Activated CD4-positive, CD25-positive, alpha-beta regulatory T cell (primary cell): ENCODE measurements at places on chromosomes 6 and 20.
A peak's percentile ranks its signal among the peaks of the same experiment; 100 is the strongest.

DNA sequence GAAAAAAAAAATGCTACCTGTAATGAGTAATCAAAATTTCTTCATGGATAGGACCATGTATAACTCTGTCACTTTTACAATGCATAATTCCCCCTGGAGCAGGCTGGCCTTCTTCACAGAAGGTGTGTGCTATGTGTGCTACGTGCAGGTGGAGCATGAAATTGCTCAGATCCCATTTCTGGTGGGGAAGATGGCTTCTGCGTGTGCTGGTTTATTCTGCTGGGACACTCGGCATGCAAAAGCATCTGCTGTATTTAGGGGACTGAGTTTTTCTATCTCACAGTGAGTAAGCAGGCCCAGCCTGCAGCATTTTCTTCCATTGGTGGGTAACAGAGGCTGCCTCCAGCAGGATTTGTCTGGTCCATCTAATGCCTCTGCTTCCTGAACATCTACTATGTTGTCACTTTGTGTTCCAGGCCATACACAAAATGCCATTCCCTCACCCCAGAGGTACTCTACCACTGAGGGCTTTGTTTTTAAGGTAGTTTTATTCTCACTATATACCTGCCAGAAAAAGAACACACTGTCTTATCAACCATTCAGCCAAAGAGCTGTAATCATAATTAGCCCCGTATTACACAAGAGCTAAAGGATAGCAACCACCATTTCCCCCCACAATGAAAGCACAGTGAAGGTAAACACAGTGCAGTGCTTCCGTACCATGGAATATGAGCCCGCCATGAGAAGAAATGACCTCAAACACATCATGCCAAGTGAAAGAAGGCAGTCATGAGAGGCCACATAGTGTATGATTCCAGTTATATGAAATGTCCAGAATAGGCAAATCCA is 62.4 kb downstream of the SYNDIG1 start:
- no peak for DNase-seq

DNA sequence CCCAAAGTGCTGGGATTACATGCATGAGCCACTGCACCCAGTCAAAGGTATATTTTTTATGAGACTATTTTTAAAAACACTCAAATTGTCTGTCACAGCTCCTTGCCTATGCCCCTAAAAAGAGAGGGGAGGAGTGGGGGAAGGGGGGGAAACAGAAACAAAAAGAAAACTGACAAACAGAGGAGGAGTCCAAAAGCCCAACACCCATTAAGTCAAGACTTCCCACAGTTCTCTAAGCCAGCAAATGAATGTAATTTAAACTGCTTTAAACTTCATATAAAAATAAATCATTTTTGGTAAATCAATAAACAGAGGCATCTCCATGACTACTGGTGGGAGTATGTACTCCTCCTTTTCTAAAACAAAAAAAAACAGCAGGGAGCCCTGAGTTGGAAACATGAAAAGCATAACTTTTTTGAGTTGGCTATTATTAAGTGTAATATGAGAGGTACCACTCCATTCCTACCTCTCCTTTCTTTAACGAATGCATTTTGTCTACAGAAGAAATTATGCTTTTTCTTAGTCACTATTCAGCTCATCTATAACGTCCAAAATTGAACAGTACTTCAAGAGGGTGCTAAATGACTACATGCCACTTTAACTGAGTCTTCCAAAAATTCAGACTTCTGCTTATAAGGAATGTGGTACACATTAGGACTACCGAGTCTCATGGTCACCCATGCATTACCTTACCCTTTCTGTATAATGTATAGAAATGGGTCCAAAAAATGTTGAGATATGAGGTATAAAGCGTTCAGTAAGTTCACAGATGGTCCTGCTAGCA is 119.0 kb upstream of the PRSS16 start:
- no peak for DNase-seq

DNA sequence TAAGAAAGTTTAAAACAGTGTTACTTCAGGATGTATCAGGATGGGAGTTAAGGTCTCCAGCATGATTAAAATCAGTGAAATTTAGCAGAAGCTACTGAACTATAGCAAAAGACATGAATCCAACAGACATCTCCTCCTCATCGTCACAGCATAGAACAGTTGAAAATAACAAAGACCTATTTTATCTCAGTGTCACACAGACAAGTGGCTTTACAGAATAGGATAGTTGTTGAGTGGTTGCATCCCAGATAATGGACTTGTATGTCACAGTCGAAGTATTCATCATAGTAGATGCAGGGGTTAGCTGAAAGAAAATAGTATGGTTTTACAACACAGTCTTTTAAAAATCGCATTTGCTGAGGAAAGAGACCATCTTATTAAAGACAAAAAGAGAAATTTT is 31.2 kb downstream of the CRISP1 start:
- no peak for DNase-seq

- DNase-seq, result no peak
Observed at GRCh38 chr6:52392944-52393343, 27.2 kb upstream of the EFHC1 start.

DNA sequence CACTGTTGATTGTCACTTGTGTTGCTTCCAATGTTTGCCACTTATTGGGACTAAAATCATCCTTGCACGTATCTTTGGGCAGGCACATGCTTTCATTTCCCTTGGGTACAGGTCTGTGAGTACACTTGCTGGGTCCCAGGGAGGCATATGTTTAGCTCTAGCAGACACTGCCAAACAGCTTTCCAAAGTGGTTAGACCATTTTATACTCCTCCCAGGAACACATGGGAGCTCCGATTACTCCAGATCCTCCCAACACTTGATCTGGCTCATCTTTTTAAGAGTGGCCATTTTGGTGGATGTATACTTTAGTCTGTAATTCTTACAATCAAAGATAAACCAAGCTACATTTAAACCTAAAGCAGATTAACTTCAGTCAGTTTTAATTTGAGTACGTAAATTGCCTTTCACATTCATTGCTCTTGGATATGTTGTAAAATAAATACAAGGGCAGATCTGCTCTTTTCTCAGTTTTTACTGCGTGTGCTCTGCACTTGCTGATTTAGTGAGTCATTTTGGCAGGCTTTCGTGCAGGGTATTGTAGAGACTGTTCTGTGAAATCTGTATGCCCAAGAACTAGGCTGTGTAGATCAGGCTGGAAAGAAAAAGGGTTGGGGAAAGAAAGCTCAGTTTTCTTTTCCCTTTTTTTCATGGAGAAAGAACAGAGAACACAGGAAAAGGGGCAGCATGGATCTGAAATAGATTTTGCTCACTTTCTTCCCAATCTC is 19.5 kb downstream of the SLC22A1 start:
- no peak for DNase-seq

- no peak for DNase-seq
Observed at GRCh38 chr20:37519508-37520418, 1.3 kb upstream of the NNAT start.

- peak; percentile 13 for DNase-seq
Observed at GRCh38 chr20:57654363-57654997, 34.3 kb upstream of the ZBP1 start.

DNA sequence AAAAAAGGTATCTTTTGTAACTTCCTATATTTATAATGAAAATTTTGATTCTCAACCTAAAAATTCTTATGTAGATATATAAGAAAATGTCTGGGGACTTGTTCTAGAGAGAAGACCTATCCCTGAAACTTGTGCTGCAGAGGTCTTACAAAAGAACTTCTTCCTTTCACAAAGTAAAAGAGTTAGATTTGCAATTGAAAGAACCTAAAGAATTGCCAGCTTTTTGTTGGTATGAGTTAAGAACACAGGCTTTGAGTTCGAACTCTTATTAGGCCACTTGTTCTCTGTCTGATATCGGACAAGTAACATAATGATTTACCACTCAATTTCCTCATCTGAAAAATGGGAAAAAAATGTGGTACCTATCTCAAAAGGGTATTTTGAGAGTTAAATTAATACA is 162.0 kb upstream of the LAMA2 start:
- DNase-seq, result no peak

DNA sequence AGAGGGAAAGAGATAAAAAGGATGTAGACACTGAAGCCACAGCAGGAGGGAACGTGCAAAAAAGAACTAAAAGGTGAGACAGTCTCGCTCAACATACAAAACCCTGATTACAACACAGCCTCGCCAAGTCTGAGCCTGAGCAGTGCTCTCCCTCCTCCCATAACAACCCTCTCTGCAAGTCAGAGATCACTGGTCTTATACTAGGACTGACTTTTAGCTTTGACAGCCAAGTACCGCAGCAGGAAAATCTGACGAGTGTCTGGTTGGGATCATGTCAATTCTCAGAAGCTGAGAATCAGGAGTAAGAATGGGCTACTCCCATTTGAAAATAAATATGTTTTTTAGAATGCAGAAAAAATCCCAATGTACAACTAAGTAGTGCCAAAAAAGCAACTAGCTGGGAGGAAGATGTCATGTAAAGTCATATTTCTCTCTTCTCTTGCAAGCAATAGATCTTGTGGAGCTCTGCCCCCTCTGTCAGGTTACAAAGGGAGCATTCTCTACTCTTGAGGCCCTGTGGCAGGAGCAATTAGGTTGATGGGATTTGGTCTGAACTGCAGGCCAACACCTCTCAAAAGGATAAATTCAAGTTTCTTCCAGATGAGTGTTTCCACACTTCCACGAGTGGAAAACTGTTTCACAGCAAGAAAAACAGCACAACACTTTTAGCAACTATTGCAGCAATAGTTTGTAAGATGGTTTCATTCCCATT is 118.9 kb upstream of the COL21A1 start:
- DNase-seq, result no peak

- no peak for DNase-seq
Observed at GRCh38 chr6:40573221-40573620, 13.9 kb downstream of the LRFN2 start.

- DNase-seq, result no peak
Observed at GRCh38 chr20:38430679-38431325, 4.3 kb downstream of the SNHG17 start.

DNA sequence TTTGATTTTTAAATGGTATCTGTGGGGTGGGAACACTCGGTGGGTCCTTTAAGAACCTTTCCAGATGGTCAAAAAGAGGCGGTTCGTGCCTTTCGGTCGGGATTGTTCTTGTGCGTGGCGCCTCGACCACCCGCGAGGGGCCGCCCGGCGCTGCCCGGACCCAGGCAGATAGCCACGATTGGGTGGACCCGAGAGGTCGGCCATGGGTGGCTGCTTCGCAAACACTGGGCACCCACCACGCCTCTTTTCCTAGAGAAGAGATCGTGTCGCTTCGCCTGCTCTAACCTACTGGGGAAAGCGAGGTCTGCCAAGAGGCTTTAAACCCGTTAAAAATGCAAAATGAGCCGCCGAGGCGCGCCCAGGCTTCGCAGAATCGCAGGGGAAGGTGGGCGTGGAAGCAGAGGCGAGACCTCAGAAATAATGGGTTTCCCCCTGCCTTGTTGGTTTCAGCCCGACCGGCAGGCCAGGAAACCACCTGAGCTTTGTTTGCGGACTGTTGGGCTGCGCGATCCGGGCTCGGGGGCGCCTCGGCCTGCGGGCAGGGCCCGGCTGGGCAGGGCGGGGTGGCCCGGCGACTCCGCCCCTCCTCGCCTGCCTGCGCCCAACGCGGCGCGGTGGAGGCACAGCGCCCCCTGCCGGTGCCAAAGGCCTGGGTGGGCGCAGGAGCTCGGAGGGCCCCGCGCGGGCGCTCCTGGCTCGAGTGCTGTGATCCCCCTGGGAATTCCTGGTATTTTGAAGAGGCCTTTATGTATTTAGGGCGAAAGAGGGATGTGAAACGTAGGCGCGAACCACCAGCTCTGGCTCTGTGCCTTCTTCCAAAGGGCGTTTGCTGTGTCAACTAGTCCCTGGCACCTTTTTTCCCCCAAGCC is 1.6 kb downstream of the MARCKS start:
- peak; percentile 17 for DNase-seq

GRCh38 chr6:133841176-133841575 is 47.7 kb upstream of the TCF21 start:
- no peak for DNase-seq

GRCh38 chr20:49433333-49433732 is 49.1 kb downstream of the KCNB1 start:
- no peak for DNase-seq

DNA sequence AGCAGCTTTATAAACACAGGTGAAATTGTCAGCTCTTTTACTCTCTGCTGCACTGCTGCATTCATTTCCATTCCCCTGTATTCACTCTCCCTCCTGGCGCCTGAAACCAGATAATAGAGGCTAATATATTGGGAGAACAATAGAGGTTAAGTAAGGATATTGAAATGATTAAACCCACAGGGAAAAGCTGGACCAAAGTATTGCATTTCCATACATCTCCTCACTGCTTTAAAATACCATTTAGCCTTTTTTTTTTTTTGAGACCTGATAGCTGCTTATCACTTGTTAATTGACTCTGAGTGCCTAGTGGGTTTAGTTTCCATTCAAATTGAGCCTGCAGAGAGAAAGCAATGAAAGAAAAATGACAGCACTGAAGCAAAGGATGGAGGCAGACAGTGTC is 540.5 kb upstream of the IMPG1 start:
- DNase-seq, result no peak

- no peak for DNase-seq
Observed at GRCh38 chr6:91161246-91161645, 574.4 kb upstream of the MAP3K7 start.

DNA sequence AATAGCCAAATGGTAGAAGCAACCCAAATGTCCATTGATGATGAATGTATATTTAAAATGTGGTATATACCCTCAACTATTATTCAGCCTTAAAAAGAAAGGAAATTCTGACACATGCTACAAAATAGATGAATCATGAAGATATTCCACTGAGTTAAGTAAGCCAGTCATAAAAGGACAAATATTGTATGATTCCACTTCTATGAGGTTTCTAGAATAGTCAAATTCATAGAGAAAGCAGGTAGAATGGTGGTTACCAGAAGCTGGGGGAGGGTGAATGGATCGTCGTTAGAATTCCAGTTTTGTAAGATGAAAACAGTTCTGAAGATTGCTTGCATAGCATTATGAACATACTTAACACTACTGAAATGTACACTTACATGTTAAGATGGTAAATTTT is 214.3 kb upstream of the MYLIP start:
- no peak for DNase-seq

GRCh38 chr6:2715737-2716136 is 35.0 kb downstream of the MYLK4 start:
- DNase-seq, result no peak

GRCh38 chr6:134951494-134952263 is 1.8 kb upstream of the ALDH8A1 start:
- DNase-seq, result no peak

- no peak for DNase-seq
Observed at GRCh38 chr6:13865141-13865540, 50.8 kb upstream of the MCUR1 start.

DNA sequence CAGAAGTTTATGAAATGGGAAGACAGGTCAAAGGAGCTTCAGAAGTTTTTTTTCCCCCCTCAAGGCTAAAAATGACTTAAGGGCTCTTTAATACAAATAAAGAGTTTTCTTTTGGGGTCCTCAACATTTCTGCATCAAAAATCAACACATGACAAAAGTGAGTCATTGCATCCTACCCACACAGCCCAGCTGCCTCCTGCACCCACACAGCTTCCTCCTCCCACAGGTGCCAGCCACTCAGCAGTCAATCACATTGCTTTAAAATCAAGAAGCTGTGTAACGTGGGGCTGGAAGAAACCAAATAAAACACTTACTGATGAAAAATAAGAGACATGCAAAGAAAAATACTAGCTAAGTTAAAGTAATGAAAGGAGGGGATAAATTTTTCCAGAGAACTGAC is 68.5 kb downstream of the MAP3K5 start:
- peak; percentile 17 for DNase-seq

GRCh38 chr6:21200134-21200870 is 393.2 kb upstream of the SOX4 start:
- DNase-seq, result no peak
